Stimulated activated CD8-positive, alpha-beta memory T cell treated with anti-CD3 and anti-CD28 coated beads, Interleukin-7, amount 100 ng/mL, for 48 hours (primary cell): ENCODE measurements at places on chromosomes 16 and 17.

GRCh38 chr17:68581863-68582645 lies 19.1 kb downstream of the FAM20A start:
- no peak for DNase-seq

DNA sequence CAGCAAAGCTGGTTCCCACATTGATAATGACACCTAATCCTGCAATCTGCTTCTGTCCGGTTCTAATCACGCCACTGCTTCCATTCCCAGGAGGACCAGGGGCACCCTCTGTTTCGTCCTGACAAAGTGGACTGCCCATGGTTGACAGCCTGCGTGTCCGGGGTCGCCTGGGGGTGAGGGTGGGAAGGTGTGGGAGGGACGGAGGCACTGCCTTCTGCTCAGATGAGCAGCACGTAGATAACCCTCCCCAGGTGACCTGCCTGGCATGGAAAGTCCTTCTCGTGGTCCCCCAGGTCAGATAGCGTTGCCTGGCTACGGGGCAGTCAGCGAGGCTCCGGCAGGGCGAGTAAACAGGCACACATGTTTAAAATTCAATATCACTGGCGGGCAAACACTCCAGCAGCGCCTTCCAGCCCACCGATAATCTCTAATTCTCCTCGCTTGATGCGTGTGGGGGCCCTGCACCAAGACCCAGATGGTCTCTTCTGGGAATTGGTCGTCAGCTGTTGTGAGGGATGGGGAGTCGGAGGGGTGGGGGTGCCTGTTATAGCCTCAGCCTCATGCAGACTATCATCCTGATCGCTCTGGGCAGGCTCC lies 132.2 kb downstream of the RAP1GAP2 start:
- DNase-seq, result no peak

DNA sequence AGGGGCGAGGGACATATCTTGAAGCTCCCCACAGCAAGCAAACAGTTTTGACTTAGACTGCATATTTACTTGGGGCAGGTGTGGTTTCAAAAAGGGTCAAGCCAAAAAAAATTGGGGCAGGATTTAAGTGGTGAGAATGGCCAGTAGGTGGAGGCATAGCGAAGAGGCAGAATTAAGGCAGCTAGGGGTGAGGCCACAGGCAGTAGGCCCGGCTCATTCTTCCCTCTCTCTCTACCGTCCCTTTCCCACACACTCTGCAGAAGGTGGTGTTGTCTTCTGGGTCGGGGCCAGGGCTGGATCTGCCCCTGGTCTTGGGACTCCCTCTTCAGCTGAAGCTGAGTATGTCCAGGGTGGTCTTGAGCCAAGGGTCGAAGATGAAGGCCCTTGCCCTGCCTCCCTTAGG lies 2.6 kb downstream of the SHBG start:
- peak; percentile 14 for DNase-seq

DNA sequence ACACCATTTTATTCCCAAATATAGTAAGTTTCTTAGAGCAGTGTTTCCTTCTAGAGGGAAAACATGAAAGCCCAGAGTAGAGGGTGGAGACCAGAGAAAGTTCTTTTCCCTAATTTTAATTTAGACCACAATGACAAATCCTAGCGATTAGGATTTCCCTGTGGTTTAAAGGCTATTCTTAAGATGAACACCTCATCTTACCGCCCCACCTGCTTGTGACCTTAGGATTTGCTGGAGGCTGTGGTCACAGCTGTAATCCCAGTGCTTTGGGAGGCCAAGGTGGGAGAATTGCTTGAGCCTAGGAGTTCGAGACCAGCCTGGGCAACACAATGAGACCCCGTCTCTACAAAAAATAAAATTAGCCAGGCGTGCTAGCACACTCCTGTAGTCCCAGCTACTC lies 51.1 kb downstream of the GPRC5B start:
- no peak for DNase-seq

DNA sequence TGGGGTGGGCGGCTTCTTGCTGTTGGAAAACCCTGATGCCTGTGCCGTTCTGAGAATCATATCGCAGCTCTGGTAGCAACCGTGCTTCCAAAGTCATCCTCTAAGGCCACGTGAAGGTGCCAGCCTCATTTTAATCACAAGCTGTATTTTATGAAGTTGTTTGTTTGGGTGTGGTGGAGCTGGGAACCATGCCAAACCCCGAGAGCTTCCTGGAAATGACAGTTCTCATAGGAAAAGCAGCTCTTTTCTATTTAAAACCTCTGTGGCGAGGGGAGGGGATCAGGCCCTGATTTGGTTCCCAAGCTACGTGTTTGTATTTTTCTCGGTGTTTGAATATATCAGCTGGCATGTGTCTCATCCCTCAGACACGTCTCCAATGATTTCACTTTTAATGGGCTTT lies 21.7 kb downstream of the KNOP1 start:
- no peak for DNase-seq

- no peak for DNase-seq
Measured at GRCh38 chr17:74547736-74548135, 1.8 kb upstream of the CD300C start.

DNA sequence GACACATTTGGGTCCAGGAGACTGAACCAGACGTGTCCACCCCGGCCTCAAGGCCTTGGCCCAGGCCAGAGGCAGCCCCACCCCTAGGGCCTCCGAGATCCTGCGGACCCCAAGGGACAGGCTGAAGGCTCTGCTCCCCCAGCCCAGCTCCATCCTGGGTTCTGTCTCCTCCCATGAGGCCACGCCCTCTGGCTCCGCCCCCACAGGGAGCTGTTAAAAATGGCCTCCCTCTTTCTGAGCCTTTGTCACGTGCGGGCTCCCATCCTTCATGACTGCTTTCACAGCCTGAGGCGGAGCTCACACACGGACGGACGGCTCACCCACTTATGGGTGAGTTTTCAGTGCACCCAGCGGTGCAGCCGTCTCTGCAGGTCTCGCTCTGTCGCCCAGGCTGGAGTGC lies 6.5 kb upstream of the CACNA1H start:
- DNase-seq, result no peak

GRCh38 chr16:28473714-28474265 lies 1.7 kb upstream of the NPIPB7 start:
- no peak for DNase-seq

GRCh38 chr16:4625560-4626159 lies 1.0 kb downstream of the MGRN1 start:
- DNase-seq, result no peak

DNA sequence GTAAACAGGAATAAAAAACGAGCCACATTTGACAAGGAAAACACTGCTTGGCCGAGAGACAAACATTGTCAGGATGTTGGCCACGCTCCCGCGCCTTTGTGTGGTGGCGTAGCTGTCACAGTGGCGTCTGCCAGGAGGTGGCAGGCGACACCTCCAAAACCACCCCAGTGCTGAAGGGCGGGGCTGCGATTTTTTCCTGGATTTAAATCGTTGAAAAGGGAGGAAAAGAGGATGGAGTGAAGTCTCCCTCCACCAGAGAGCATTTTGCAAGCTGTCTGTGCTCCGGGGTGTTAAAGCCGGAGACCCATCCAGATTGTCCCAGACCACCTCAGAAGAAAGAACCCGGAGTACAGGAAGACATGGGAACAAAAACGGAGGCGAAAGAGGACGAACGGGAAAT lies 12.7 kb downstream of the MRM3 start:
- DNase-seq, result no peak

DNA sequence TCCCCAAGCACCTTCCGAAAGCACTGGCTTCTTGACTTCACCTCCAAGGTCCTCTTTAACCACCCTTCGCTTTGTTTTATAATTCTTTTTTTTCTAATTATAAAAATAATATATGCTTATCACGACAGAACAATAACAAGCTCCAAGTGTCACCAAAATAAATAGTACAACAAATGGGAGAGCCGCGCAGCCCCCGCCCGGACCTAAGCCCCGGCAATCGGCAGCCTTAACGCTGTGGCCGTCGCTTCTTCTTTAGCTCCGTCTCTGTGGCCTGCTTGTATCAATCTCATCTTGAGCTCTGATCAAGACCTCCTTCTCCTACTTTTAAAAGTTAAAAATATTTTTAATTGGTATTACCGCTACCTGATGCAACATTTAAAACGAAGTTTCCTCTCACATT lies 42.7 kb downstream of the CYB5D2 start:
- no peak for DNase-seq

DNA sequence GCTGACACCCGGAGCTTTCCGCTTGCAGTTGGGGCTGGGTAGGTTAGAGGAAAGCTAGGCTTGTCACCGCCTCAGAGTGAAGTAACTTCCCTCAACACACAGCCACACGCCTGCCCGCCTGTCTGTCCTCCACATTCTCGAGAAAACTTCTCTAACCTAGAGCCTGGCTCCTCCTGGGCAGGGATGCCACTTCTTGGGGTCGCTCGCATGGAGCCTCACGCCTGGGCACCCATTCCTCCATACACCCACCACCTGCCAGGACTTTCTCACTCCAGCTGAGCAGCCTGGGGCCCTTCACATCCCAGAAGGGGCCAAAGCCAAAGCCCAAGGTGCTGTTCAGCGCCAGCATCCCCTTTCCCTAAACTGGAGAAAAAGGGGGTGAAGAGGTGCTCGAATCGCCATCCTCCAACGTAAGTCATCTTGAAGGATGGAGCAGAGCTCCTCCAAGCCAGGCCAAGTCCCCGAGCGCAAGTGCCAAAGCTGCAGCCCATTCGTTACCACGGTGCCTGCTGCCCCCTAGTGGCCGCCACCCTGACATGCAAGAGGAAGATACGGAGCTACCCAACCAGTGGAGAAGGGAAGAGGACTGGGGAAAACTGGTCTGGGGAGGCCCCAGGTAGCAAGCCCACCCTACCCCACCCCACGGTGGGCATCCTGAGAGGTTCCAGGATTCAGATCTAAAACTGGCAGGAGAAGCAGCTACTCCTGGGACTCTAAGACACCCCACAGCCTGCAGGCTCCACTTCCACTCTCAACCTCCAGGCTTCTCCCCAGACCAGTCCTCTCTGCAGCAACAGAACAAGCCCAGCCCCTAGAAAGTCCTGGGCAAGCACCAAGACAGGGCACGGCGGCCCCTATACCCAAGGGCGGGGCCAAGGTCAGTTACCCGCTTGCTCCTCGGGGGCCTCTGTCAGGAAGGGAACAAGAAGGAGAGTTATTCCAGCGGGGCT lies 63.1 kb downstream of the MYO18A start:
- peak; percentile 46 for DNase-seq

DNA sequence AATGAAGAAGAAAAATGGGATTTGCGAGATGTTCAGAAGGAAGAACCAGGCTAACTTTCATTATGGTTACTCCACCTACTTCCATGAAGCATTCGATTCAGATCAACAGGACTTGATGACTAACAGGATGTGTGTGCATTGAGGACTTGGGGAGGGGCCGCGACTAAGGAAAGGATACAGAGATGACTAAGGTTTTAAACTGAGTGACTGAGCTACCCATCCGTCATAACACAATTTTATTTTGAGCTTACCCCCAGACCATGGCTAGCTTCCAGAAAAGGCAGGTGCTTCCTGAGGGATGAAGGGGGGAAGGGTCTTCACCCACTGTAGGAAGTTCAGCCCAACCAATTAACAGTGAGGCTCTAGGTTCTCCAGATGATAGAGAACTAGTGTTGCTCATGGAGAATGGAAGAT lies 2.5 kb upstream of the CDYL2 start:
- DNase-seq, result peak; percentile 59

DNA sequence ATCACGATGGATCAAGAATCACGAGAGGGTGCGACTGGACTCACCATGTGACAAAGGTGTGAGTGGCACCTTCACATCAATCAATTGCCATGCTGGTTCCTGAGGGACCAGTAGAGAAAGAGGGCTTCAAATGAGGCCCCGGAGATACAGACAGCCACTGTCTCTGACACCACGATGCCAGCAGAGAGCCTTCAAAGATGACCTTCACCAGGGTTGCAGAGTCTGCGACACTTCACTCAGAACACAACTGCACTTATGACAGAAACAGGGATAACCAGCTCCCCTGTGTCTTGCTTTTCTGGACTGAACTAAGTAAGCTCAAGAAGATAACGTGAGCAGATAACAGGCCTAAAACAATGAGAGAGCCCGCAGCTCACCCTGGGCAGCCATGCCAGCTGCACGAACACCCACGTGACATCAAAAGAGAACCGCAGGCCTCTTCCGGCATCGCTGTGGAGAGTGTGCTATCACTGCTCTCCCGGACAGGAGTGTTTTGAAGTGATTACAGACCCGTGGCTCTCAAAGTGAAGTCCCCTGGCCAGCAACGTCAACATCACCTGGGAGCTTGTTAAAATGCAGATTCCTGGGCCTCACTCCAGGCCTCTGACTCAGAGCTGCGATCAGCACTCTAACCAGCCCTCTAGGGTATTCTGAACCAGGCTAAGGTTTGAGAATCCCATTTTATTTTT lies 36.4 kb downstream of the KLHDC4 start:
- no peak for DNase-seq

GRCh38 chr17:44307387-44308186 lies 814 bp upstream of the RUNDC3A start:
- no peak for DNase-seq

GRCh38 chr17:33389504-33390135 lies 96.5 kb upstream of the ASIC2 start:
- no peak for DNase-seq

DNA sequence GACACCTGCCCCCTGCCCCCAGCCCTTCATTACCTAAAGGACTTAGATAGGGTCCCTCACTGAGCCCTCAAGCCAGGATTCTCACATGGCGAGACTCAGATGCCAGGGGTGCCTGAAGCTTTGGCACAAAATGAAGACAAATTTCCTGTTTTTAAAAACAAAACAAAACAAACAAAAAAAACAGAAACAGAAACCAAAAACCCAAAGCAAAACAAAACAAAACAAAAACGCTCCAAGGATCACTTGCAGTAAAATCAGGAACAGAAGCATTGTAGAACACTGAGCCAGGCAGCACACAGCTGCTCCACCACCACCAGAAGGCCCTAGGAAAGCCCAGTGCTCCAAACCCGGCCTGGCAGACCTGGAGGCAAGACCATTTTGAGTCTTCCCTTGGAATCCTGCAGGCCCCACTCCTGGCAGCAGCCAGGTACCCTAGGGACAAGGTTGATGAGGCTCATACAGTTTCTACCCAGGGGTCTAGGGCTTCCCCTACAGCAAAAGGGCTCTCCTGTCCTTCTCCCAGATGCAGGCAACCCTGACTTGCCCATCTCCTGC lies 20.8 kb downstream of the MYO18A start:
- no peak for DNase-seq

DNA sequence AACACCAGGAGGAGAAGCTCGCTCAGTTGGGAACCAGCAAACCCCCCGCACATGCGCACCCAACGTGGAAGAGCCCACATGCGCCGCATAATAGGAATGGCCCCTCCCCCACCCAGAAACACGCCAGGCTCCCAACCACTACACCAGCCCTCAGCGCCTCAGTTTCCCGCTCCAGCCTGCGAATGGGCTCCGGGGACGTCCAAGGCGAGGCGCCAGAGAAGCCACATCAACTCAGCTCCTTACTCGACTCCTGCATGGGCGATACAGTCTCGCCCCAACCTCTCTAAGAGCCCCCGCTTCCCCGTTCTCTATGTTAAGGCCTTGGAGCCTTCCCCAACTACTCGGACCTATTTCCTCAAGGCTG lies 504 bp downstream of the SRSF1 start:
- DNase-seq, result peak; percentile 53

- DNase-seq, result no peak
Measured at GRCh38 chr17:50151937-50152547, 1.6 kb upstream of the PPP1R9B start.

GRCh38 chr17:80217703-80218362 lies 2.3 kb downstream of the SGSH start:
- DNase-seq, result no peak

GRCh38 chr16:78230832-78231231 lies 131.4 kb downstream of the WWOX start:
- no peak for DNase-seq
